ENCODE measurements at places on chromosomes 7 and 10. TPM values are rescaled to one million over a fixed set of nuclear protein-coding genes. Genes with fewer than 3 reads are reported as not detected.

DNA sequence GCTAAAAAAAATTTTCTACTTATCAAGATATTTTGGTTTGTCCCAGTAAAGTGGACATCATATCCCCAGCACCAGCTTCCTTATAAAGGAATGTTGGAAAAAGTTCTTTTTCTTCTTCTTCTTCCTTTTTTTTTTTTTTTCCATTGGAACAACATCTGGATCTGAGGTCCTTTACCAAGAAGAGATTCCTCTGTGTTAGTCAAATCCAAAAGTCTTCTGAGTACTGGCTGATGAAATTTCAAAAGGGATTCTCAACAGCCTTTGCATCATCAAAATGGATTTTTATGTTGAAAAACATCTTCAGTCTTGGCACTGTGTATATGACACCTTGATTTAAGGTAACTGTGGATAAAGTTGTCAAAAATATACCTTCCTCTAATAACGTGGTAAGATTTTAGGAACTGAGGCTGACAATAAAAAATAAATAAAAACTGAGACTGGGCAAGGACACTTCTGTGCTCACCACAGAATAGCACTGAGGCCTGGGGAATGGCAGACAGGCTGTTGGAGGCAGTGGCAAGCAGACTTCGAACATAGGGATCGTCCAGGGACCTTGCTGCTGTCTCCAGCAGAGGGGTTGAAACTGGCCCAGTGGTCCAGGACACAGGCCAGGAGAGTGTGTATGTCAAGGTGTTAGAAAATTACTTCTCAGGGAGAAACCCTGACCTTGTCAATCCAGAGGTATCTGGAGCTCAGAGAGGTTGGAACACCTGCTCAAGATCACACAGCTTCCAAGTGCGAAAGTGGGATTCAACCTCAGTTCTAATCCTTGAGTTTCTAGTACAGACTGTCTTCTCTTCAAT lies 130.4 kb downstream of the PTPN20 start:
- DNase-seq: no peak

GRCh38 chr7:139855498-139856270 lies 26.6 kb downstream of the TBXAS1 start:
- peak; percentile 38 for DNase-seq

GRCh38 chr10:110218632-110219031 lies 11.2 kb downstream of the MXI1 start:
- no peak for DNase-seq

DNA sequence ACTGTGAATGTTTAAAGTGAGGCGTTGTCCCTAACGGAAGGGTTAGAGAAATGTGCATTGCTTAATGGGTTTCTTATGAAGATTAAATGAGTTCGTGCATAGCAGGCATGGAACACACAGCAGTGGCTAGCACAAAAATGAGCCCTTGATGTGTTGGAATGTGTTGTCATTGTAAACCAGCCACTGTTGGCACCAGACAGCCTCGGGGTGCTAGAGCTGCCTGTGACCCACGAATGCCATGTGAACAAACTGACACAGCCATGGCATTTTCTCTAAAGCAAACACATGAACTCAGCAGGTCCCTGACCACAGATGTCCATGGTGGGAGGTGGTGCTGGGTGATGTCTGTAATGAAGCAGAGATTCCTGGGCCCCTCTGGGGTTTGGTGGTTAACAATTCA lies 111.1 kb upstream of the DPP6 start:
- no peak for DNase-seq

DNA sequence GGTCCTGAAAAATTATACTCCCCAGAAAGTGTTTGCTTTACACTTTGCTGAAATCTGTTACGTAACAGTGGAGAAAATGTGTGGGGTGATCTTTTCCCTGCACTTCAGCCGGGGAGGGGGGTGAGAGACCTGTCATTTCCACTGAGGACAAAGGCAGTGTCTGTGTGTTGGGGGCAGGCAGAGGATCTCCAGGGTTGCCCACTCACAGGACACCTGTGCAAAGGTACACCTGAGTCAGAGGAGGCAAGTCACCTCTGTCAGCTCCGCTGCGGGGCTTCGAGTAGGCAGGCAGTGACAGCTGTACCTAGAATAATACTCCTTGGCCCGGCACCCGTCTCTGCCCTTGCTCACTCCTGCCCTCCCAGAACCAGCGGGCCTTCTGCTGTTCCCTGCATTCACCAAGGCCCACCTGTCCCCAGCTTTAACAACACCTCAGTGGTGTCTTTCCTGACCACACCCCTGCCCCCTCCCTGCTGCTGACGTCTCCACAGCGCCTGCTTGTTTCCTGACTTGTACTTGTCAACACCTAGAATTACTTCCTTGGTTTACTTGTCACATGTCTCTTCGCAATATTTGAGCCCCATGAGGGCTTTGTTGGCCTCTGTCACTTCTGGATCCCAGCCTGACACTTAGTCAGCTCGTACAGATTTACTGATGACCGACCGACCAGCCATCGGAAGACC lies 159.2 kb downstream of the NEURL1 start:
- no peak for DNase-seq

- peak; percentile 81 for DNase-seq
Measured at GRCh38 chr10:112955582-112956421, 5.8 kb downstream of the TCF7L2 start.

DNA sequence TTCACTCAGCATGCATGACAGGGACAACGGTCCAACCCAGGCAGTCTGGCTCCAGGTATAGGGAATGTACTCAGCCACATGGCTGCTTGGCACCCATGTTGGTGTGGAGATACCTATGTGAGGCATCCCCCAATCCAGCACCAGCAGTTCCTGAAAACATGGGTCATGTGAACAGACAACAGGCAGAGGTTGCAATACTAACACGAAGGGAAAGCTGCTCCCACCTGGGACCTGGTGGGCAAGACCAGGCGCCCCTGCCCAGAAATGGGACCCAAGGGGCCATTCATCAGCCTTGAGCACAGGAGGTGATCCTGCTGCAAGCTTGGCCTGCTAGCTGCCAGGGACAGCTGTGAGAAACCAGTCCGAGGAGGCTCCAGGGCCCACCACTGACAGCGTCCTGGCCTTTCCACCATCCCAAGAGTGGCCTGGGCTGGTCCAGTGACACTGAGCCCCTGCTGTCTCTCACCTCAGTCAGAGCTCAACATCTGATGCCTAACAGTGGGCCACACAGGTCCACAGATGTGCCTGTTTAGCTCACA lies 142.3 kb downstream of the ARHGAP22 start:
- DNase-seq: no peak

DNA sequence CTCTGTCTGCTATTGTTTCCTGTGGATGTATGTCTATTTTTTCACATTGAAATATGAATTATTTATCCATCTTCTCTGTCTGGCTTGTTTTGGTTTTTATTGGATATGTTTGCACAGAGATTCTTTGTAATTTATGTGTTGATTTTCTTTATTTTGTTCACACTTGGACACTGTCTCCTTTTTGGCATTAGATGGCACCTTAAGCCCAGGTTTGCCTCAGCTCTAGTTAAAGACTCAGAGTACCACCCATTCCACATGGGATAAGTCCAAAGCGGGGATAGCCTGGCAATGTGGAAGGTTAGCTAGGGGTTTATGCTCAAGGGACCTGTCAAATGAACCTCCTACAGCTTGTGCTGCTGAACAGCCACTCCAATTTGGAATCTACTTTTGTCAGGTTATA lies 14.1 kb downstream of the FEZF1 start:
- no peak for DNase-seq

DNA sequence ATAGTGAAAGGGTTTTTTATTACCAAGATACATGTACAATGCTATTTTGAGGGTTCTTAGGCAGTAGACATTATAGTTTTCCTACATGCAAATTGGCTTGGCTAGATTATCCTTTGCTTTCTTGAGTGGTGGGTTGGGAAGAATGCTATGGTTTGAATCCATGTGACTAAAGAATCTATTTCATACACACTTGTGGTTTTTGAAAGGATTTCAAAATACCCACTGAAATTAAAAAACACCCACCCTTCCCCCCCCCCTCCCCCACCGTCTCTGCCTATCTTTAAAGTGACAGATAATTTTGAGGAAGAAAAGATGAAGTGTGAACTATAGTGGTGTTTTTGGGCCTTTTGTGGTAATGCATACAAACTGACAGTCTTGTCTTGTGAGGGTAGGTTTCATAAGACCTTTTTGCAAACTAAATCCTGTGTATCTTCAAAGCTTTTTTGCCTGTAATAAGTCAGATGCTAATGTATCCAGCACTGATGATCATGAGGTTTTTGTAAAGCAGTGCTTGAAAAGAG lies 90.9 kb downstream of the TPST1 start:
- no peak for DNase-seq

GRCh38 chr10:59346321-59346720 lies 16.0 kb downstream of the FAM13C start:
- peak; percentile 61 for DNase-seq

GRCh38 chr7:144534196-144534595 lies 130.7 kb upstream of the NOBOX start:
- DNase-seq: no peak

- DNase-seq: peak; percentile 80
Measured at GRCh38 chr7:130758429-130759056, 24.5 kb upstream of the KLF14 start.

DNA sequence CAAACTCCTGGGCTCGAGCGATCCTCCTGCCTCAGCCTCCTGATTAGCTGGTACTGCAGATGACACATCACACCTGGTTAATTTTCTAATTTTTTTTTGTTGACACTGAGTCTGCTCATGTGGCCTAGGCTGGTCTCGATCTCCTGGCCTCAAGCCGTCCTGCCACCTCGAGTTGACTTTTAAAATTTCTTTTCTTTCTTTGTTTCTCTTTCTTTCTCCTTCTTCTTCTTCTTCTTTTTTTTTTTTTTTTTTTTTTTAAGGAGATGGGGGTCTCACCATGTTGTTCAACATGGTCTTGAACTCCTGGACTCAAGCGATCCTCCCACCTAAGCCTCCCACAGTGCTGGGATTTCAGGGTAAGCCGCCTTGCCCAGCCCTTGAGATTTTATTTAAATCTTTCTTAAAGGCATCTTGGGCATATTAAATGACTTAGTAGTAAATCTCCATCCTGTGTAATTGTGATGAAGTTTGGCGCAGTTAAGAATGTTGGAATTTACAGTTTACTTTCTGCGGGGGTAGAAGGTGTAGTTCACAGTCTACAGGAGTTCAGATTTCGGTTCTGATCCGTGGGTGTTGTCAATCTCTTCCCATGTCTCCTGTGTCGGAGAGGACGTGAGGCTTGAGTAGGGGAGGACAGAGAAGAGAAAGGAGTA lies 1.0 kb upstream of the ITGA8 start:
- no peak for DNase-seq

DNA sequence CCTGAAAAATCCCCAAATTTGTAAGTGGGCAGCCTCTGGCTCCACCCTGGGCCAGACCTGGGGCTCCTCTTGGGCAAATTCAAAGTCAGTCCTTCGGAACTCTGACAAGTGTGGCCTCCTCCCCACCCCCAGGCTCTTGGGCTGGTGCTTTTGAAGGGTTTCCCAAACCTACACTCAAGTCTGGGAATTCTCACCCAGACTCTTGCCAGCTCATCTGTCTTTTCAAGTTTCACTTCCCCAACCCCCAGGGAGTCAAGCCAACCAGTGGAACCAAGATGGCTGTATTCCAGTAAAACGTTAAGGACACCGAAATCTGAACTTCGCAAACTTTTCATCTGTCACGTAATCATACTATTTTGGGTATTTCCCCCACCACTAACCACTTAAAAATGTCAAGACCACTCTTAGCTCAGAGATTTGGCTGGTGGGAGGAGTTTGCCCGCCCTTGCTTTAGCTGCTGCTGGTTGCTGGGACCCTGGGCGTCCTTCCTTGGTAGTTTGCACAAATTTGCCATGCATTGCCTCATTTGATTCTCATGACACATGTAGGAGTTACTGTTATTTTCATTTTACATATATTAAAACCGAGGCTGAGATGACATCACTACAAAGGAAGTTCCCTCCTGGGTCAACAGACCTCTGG lies 1.7 kb upstream of the MYO1G start:
- DNase-seq: no peak

- DNase-seq: no peak
Measured at GRCh38 chr10:670038-670437, 19.4 kb downstream of the DIP2C start.

- no peak for DNase-seq
Measured at GRCh38 chr7:30730097-30730496, 21.8 kb upstream of the INMT start.

- no peak for DNase-seq
Measured at GRCh38 chr10:108521827-108522492, 1357.5 kb upstream of the SORCS1 start.

DNA sequence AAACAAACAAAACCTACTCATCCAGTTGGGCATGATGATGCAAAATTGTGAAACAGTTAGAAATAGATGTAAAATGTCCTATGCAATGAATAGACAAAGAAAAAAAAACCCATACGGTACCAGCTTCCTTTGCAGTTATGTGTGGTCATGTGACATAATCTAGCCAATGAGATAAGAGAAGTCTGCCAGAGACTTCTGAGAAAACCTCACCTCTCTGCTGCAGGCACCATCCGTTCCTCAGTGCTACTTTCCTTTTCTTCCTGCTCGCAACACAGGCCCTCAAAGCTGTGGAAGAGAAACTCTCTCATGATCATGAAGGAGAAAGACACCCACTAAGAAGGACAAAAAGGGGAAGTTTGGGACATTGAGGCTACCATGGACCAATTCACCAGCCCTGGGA lies 76.8 kb upstream of the CARD11 start:
- no peak for DNase-seq

DNA sequence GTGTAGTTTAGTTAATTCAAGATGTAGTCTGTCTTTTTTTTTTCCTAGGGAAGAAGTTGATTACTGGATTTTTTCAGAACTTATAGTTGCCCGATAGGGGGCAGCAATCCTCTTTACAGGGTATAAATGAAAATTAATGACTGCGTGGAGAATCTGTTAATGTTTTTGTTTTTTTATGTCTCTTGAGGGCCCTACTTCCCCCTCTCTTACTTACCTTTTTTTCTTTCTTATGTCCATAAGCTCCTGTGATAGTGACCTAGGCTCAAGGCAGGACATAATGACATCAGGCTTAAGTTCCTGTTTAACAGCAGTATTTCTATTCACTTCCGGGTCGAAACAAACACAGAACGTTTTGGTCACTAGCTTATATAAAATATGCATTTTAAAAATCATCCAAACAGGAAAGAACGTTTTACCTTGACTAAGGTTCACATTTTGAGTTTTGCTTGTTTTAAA lies 18.8 kb downstream of the CDC123 start:
- no peak for DNase-seq

- DNase-seq: no peak
Measured at GRCh38 chr10:61286686-61287085, 166.5 kb downstream of the TMEM26 start.

DNA sequence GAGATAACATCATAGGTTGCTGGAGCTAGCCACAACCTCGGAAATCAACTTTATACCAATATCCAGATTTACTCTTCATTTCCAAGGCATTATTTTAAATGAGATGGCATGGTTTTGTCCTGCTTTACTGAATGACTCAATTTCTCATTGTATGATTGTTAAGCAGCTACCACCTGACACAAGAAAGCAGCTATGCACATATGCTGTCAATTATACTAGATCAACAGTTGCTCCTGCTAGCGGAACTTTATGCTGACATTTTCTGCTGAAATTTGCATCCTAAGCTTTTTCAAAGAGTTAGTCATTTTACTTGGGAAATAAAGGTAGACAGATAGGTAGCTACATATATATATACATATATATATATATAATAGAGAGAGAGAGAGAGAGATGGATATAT lies 8.9 kb upstream of the CH25H start:
- DNase-seq: no peak

Gene SUN3
- not detected for polyA plus RNA-seq

Gene PPP1R3C
- 197 TPM for polyA plus RNA-seq

Gene SRRM3
- polyA plus RNA-seq: 0.42 TPM

Gene FKBP14
- 35.7 TPM for polyA plus RNA-seq

Gene ZNF107
- 6.5 TPM for polyA plus RNA-seq

Gene GBX1
- polyA plus RNA-seq: 0.66 TPM

Gene GPR15LG
- polyA plus RNA-seq: 0.20 TPM

Gene STK31
- polyA plus RNA-seq: 1.2 TPM

Gene FAM25A
- polyA plus RNA-seq: not detected

Gene LOXL4
- polyA plus RNA-seq: 11.7 TPM

Measured in muscle of back (tissue), 13 donors.